Putamen (tissue), 1 donor: ENCODE measurements at places on chromosomes 5 and 9.

DNA sequence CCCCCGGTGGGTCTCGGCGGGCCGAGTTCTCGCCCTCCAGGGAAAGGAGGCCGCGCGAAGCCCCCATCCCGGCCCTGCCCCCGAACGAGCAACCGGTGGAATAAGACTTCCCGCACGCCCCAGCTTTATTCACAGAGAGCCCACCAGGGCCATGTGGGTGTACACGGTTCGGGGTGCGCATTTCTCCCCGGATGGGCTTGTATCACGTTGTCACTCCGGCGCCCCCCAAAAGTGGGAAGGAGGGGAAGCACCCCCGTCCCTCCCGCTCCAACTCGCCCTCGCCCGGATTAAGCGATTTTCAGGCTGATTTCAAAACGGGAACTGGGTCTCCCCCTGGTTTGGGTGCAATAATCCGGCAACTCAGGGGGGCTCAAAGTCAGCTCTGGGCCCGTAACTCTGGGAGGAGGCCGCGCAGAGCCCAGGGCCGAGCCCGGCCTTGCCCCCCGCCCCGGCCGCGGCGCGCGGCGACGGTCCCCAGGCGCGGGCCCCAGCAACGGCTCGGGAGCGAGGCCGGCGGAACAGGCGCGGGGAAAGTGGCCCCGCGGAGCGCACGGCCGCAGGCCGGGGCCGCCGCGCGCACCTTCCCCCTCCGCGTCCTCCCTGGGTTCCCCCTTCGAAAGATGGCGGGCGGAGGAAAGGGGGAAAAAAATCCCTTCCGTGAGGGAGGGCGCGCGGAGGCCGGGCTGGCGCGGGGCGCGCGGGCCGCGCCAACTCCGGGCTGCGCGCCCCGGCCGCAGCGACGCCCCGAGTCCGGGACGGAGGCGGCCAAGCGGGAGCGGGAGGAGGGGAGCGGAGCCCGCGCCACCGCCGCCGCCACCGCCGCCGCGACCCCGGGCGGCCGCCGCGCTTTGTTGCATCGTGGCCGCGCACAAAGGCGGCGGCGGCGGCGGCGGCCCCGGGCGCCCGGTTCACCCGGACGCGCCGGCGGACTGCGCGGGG lies 644 bp downstream of the BRD3 start:
- DNase-seq = no peak

DNA sequence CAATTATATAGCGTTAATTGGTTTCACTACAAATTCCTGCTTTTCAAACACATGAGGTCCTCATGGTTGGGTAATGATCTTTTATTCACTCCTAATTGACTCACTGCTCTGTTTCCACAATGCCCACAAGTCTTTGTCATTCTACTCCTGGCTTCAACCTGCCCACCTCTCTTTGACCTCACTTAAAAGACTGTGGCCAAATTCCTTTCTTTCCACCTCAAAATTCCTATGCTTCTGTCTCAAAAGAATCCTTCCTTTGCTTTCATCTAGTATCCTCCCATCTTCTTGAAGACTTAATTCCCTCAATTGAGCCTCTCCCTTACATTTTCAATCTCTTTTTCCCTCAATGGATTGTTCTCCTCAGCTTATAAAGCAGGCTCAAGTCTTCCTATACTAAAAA lies 4.9 kb downstream of the APBA1 start:
- no peak for DNase-seq

DNA sequence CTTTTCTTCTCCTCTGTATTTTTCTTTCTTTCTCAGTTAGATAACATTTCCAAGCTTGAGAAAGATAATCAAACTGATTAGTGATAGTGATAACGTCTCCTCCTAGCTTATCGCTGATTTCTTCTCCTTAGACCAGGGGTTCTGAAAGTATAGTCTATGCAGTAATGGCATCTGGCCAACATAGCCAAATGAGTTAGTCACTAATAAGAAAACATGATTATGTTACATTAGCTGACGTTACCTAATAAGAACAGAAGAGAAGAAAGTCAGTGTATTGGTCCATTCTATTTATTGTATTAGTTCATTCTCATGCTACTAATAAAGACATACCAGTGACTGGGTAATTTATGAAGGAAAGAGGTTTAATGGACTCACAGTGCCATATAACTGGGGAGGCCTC lies 111.2 kb downstream of the STRBP start:
- DNase-seq = no peak

GRCh38 chr9:120393386-120394057 lies 186.4 kb downstream of the CDK5RAP2 start:
- DNase-seq = peak; percentile 25

GRCh38 chr9:81052846-81053245 lies 636.5 kb downstream of the TLE1 start:
- DNase-seq = no peak

- no peak for DNase-seq
These were observed 32.6 kb upstream of the ANXA1 start for GRCh38 chr9:73118898-73119554.

- no peak for DNase-seq
These were observed 7.4 kb downstream of the TMOD1 start for GRCh38 chr9:97508852-97509251.

GRCh38 chr5:1753490-1753889 lies 46.1 kb downstream of the MRPL36 start:
- DNase-seq = no peak

- peak; percentile 68 for DNase-seq
These were observed 157.7 kb upstream of the SLC12A2 start for GRCh38 chr5:127925916-127926315.

DNA sequence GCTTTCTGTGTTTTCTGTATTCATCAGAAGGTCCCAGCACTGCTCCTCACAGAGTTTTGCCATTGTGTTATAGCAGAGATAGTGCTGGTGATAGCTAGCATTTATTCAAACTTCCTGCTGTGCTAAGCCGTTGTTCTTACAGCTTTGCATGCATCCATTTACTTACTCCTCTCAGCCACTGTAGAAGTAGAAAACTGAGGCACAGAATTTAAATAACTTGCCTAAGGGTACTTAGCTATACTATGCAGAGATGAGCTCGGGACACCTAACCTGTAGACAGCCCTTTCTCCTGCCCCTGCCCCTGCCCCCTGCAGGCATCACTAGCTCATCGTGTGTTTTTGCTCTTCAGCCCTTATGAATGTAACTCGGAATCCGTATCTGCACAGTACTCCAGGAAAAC lies 227.6 kb downstream of the SAXO1 start:
- no peak for DNase-seq

- DNase-seq = no peak
These were observed 169.9 kb downstream of the EFNA5 start for GRCh38 chr5:107500840-107501239.

- DNase-seq = peak; percentile 58
These were observed 564 bp downstream of the SLC25A25 start for GRCh38 chr9:128068386-128069205.

GRCh38 chr9:84519413-84519812 lies 150.1 kb upstream of the NTRK2 start:
- no peak for DNase-seq

GRCh38 chr9:137974746-137975526 lies 97.4 kb downstream of the CACNA1B start:
- no peak for DNase-seq

DNA sequence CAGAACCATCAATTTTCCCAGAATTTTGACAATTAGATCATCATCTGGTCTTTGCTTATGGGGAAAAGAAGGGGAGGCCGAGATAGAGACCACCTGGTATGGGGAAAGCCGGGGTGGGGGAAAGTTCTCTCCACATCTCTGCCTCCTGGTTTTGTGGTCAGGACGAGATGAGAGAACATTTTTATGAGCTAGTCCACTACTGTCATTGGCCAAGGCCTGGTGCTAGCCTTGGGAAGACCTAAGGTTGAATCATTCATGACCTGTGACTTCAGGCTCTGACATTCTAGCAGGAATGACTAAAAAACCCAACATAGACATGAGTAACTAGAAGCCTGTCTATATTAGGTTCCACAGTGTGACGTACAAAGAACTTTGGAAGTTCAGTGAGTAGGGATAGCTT lies 135.2 kb downstream of the PTTG1 start:
- DNase-seq = no peak

DNA sequence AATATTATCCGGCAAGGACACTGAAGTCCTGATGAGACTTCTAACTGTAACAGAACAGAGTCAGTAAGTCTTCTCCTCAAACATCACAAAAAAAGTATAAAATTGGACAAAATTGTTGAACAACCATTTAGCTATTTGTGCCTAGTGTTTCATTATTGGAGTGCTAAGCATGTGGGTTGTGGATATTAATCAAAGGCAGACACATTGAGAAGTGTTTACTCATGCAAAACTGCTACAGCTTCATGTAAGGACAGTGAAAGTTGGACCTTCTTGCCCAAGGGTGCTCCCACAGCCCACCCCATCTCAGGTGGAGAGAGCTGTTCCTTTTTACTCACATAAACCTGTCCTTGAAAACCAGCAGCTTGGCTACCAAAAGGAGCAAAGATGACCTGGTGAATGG lies 355.1 kb upstream of the DAB2 start:
- DNase-seq = no peak

GRCh38 chr5:66757834-66758371 lies 161.7 kb downstream of the MAST4 start:
- no peak for DNase-seq

DNA sequence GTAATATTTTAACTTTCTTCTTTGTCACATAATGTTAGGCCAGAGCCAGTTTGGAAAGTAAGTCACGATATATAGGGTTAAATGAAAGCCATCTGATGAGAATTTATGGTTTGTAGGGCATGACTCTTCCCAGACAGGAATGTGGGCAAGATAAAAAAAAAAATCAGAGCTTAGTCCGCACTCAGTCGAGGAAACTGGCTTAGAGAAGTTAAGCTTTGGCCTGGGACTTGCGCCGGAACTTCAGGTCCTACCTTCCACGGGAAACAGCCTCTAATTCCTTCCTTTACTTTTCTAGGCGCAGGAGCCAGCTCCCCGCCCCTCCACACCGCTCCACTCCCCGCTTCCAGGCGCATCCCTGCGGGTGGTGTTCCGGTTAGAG lies 475 bp downstream of the DDX31 start:
- no peak for DNase-seq

GRCh38 chr5:52409835-52410234 lies 377.9 kb upstream of the ITGA1 start:
- DNase-seq = no peak

DNA sequence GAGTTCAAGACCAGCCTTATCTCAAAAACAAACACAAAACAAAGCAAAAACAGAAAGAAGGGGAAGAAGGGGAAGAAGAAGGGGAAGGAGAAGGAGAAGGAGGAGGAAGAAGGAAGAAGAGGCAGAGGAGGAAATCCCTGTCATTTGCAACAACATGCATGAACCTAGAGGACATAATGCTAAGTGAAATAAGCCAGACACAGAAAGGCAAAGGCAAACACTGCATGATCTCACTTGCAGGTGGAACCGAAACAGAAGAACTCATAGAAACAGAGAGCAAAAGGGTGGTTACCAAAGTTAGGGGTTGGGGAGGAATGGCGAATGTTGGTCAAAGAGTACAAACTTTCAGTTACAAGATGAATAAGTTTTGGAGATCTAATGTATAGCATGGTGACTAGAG lies 135.4 kb downstream of the UGCG start:
- no peak for DNase-seq

- DNase-seq = peak; percentile 64
These were observed 55.4 kb downstream of the HINT1 start for GRCh38 chr5:131109540-131110255.

- DNase-seq = no peak
These were observed 48.8 kb downstream of the POC5 start for GRCh38 chr5:75668445-75668844.

GRCh38 chr5:170183816-170184687 lies 48.7 kb upstream of the C5orf58 start:
- peak; percentile 19 for DNase-seq

DNA sequence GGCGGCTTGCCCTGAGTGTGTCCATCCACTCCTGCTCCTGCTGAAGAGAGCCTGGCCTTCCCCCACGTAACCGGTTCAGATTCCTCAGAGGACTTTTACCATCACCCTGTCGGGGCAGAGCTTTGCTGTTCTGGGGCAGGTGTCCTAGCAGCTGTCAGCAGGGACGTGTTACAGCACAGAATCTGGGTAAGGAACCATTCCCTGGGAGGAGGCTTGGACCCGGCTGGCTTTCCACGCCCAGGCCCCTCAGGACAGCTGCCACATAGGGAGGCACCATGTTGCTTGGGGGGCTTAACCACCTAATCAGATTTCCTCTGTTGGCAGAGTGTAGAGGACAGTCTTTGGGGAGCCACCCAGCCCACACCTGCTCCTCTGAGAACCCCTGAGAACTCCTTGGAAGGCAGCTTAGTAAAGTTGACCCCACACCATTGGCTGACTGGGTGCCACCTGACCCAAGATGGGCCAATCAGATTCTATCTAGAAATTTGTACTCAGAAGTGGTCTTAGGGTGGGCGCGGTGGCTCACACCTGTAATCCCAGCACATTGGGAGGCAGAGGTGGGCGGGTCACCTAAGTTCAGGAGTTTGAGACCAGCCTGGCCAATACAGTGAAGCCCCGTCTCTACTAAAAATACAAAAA lies 23.3 kb upstream of the EEIG1 start:
- DNase-seq = no peak

DNA sequence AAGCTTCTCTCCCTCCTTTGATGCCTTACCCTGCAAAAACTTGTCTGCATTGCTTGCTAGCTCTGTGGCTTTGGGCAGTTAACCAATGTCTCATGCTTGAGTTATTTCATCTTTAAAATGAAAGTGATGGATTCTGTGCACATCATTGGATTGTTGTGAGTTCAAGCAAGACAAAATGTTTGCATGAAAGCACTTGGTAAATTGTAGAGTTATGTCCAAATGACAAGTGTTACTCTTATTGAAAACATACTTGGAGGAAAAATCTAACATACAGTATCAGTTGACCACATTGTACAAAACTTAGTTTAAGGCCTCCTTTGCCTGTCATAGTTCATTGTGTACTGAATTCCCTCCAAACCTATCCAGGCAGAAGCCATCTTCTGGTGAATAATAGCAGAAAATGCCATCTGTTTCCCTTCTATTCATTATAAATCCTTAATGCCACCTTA lies 30.0 kb downstream of the TGFBR1 start:
- DNase-seq = no peak

DNA sequence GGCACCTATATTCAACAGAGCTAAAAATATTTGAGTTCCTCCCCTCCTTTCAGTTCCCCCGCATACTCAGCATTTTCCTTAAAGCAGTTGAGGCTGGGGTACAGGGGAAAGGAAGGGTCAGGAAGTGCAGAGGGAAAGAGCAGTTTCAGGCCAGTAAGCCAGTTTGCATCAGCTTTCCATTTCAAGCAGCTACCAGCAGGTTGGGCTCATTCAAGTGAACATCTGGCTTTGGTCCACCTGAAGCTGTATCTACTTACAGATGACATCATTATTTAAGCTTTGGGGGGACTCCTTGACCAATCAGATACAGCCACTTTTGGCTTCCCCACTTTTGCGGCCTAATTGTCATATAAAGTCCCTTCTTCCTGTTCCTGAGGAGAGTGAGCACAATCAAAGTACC lies 8.2 kb upstream of the ACO1 start:
- no peak for DNase-seq

- DNase-seq = no peak
These were observed 267.6 kb downstream of the PBX3 start for GRCh38 chr9:126014726-126015125.

DNA sequence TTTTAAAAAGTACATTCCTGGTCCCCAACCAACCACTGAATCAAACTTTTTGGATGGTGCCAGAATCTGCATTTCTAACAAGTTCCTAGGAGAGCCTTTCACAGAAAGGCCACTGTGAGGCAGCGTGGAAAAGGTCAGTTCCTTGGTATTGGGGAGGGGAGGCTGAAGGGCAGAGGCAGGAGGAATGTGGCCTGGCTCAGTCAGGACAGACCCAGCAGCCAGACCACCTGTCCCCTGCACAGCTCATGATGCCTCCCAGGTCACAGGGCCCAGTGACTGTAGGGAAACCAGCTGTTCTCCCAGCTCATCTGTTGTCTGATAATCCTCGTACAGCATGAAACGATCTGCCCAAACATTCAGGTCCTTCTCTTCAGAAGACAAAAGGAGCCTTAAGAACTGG lies 132.9 kb downstream of the LHFPL2 start:
- no peak for DNase-seq
